ENCODE measurements at places on chromosomes 1 and 21.

- DNase-seq = no peak
These were observed 43.7 kb upstream of the CDC42BPA start for GRCh38 chr1:227362039-227362438.

GRCh38 chr21:46130831-46131587 lies 24.4 kb downstream of the FTCD start:
- DNase-seq = no peak

- no peak for DNase-seq
These were observed 53.3 kb downstream of the NENF start for GRCh38 chr1:212485913-212486618.

DNA sequence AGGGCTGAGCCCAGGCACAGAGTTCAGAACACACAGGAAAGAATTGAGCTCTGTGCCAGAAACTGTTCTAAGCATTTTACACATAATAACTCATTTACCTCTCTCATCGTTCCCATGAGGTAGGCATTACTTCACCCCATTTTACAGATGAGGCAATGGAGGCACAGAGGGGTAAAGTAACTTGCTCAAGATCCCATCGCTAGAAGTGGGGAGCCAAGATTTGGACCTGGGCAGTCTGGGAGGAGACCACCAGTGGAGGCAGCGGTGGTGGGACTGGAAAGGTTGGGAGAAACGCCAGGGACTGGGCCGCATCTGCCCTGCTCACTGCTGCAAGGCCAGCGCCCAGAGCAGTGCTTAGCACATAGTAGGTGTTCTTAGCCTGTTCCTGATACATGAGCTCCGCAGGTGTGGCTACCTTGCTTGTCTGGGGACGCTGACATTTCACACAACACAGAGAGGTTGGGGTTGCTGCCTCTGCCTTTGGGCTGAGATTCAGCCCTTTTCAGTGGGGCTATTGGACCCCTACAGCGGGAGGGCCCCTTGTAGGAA lies 27.8 kb upstream of the EPS8L3 start:
- DNase-seq = no peak

DNA sequence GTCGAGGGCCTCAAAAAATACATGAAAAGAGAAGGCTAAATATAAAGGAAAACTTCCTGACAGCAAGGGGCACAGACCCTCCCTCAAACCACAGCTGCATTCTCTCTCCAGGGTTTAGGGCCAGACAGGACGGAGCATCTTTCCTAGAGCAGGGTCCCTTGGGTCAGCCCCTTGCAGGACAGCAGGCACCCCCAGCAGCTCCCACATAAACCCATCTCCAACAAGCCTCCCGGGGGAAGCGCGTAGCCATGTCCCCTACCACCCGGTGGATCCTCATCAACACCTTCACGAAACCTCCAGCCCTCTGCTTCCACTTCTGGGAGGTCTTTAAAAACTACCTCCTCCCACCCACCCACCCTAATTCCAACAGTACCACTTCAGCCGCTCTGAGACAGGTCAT lies 59.5 kb downstream of the CD46 start:
- no peak for DNase-seq

DNA sequence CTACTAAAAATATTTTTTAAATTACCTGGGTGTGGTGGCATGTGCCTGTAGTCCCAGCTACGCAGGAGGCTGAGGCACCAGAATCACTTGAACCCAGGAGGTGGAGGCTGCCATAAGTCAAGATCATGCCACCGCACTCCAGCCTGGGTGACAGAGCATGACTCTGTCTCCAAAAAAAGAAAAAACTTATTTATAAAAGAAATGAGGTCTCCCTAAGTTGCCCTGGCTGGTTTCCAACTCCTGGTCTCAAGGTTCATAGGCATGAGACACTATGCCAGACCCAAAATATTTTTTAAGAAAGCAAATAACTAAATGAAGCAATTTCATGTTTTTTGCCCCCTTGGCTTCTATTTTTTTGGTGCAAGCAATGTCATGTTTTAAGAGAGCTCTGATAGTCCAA lies 32.9 kb downstream of the EIF4G3 start:
- no peak for DNase-seq

DNA sequence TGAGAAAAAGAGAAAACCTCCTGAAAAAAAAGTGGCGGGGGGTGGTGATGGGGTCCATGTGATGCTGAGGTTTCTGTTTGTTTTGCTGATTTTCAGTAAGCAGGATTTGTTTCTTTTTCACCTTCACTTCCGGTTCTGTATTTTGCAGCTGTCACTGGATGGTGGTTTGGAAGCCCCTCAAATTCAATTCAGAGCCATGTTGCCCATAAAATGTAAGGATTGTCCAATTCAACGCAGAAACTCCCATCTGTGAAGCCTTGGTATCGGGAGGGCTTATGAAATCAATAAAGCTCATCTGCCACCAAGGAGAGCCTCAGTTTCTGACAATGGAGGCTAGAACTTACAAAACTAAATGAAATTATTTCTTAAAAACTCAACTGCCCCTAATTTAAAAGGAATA lies 12.1 kb downstream of the CAPN8 start:
- no peak for DNase-seq

All from stimulated activated CD4-positive, alpha-beta T cell treated with anti-CD3 and anti-CD28 coated beads, Interleukin-2, amount 100 ng/mL, for 24 hours (primary cell).